Esophagus mucosa (tissue), 1 donor: ENCODE measurements at places on chromosomes 12 and 14. TPM values are rescaled to one million over a fixed set of nuclear protein-coding genes. Genes with fewer than 3 reads are reported as not detected.

DNA sequence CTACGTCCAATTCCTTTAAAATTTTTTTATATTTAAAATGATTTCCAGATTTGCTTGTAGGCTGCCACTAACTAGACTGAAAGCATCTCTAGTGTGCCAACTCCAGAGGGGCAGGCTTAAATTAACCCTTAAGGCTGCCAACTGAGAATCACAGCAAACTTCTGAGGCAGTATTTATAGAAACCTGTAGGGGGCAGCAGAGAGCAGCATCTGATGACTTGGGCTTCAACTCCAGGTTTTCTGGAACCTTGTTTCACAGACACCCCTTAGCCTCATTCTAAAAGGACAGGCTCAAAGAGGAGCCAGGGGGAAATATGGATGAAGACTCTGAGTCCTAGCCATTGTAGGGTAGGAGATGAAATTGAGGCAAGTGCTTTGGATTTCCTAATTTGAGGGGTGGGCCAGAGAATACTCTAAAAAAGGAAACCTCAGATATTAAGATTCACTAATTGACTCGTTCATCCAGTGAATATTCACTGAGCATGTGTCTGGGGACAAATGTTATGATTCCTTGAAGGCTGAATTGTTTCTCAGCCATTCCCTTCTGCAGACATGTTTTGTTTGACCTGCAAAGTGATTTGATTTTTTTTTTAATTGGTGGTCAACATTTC is 63.3 kb upstream of the HSPB8 start:
- ATAC-seq, result peak; percentile 62

DNA sequence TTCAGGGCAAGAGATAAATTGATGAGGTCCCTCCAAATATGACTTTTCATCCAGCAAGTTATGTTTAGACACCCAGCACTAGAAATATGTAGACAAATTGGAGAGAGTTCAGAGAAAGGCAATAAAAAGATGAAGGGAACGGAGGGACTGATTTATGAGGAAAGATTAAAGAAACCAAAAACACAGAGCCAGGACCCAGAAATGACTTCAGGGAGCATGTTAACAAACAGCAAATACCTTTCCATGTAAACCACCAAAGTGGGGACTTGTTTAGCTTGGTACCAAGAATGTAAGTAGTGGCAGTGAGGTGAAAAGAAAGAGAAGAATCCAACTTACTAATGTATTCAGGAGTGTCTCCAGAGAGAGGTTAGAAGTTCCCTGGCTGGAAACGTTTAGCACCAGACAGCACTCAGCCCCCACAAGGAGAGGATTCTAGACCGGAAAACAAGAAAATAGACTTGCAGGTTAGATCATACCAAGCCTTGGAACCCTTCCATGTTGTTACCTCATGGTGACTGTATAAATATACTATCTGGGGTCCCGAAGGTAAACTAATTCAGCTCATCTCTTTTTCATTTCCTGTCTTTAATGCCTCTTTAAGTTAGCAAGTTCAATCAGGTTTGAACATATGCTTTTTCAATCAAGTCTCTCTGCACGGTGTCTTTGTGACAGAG is 79.2 kb downstream of the TBC1D30 start:
- ATAC-seq, result no peak

DNA sequence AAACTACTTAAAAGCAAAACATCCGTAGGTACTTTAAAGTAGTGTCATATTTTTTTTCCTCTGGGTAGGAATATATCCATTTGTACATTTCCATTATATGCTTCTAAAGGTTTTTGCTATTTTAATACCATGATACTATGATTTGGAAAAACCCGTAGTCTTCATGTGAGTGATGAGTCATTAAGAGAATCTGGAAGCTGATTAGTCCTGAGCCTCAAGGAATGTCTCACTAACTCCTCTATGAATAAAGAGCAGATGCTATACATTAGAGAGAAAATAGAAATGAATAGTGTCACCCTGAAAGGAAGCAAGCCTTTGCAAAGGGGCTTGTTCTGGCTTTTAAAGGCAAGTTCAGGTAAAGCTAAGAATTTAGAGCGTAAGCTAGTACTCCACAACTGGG is 432.1 kb downstream of the CCDC91 start:
- peak; percentile 67 for ATAC-seq

EMP1 gene
- 1,972 TPM for total RNA-seq

DNA sequence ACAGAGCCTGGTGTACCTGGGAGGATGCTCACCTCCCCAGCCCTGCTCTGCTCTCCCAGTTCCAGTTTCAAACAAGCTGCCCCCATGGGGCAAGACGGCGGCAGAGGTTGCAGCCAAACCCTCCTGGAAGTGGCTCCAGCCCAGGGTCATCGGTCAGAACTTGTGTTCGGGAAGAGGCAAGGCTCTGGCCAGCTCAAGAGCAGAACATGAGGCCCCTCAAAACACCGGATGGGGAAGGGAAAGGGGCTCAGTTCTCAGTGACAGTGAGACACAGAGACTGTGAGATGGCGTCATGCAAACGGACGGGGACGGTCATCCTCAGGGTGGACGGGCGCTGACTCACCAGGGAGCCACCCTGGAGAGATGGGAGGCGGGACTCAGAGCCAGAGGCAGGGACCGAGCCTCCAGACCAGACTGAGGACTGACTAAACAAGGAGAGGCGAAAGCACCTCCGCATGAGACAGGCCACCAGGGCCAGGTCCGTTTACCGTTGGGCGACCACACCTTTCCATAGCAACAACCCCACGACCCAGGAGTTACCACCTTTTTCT is 63.9 kb upstream of the GALNT9 start:
- no peak for ATAC-seq
